Stimulated activated CD4-positive, alpha-beta T cell treated with anti-CD3 and anti-CD28 coated beads, Interleukin-15, amount 100 ng/mL, for 24 hours (primary cell): ENCODE measurements at places on chromosomes 12 and 14.

DNA sequence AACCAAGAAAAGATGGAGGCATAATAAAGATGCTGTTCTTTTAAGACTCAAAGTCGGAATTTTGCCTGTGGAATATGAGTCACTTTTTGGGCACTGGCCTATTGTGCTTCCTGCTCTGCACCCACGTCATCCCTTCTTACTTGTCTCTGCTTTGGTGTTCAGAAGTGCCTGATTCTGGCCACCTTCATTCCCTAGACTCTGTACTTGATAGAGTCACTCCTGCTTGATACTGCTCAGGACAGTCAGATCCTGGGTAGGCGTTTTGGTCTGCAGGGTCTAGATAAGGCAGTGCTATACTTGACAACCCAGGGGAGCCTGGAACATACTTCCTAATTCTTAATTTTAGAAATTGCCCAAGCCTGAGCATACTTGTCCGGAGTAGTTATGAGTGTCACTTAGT, 1.9 kb downstream of the LRRK2 start:
- DNase-seq, result no peak

DNA sequence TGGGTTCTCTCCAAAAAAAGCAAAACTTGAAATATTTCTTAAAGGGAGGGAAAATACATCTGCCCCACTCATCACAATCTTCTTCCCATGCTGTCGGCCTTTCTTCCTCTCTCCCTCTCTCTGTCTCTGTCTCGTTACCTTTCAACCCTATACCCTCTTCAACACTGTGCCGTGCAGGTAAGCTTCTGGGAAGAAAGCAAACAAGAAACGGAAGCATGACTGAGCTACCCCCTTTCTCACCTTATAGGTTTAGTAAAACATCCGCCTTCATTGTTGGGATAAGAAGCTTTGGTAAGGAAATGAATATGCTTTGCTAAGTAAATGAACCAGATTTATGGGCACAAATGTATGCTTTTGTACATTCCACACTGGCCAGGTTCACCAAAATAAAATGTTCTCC, 63.0 kb downstream of the TMEM30B start:
- no peak for DNase-seq

GRCh38 chr12:49026101-49026500, 7.5 kb upstream of the PRKAG1 start:
- DNase-seq, result no peak

GRCh38 chr12:39763071-39763889, 143.7 kb upstream of the ABCD2 start:
- no peak for DNase-seq

GRCh38 chr14:32648434-32648833, 290.2 kb upstream of the NPAS3 start:
- no peak for DNase-seq

GRCh38 chr12:124553862-124554428, 13.5 kb downstream of the NCOR2 start:
- DNase-seq, result no peak

DNA sequence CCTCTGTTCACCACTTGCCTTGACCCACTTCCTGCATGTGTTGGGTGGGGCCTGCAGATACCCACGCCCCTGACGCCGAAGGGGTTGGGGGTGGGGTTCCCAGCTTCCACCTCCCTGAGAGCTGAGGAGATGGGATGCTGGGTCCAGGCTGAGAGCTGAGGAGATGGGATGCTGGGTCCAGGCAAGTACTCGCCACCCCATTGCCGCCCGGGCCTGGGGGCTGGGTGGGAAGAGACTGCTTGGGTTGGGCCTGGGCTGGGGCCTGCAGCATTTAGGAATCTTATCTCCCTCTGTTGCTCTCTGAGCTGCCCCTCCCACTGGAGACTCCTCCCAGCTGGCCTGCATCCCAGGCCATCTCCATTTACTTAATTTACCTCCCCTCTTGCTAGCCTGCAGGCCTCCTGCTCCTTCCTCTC, 17.4 kb downstream of the TEAD4 start:
- no peak for DNase-seq

GRCh38 chr14:33634631-33635030, 316.2 kb downstream of the EGLN3 start:
- no peak for DNase-seq

DNA sequence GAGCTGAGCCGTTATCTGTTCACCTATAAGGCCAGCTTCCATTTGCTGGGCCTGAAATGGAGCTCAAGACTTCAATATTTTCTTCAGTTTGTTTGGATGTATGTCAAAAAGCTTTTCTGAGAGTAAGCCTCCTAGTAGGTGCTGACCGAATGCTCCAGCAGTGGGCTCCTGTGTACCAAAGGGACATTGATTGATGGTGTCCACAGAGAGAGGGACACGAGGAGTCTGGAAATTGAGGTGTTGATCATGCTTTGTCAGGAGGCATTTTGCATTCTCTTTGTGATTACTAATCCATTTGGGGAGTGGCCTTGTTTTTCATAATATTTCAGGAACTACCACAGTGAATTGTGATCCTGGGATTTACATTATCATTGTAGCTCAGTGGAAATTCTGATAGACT, 107.7 kb upstream of the SLC38A2 start:
- DNase-seq, result no peak

DNA sequence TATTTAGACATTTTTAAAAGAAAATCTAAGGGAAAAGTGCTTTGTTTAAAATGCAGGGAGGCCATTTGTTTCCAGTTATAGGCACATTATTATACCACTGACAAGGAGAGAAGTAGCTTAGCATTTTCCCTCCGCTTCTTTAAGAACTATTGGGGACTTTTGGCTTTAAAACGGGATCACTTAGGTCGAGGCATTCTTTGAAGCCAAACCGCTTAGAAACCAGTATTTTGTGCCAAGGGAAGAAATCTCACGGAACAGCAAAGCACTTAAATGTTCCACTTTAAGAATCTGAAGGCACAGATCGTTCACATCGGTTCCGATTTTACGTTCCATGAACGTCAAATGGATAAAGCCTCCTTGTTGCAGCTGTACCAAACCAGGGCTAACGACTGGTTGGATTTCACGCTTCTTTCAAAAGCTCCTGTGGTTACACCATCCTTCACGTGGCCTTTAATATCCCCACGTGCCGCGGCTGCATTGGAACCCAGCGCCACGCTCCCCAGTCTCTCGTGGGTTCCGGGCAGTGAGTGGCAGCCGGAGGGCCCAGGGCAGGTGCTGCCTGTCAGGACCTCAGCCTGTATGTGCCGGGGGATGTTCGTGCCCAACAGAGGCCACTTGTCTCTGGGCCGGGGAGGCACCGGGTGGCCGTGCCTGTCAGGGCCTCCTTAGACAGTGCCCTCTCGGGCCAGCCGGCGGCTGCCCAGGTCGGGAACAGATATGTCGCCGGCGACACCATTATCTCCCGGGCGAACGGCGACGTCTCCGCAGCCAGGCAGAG, 195.4 kb downstream of the KIF26A start:
- DNase-seq, result no peak

DNA sequence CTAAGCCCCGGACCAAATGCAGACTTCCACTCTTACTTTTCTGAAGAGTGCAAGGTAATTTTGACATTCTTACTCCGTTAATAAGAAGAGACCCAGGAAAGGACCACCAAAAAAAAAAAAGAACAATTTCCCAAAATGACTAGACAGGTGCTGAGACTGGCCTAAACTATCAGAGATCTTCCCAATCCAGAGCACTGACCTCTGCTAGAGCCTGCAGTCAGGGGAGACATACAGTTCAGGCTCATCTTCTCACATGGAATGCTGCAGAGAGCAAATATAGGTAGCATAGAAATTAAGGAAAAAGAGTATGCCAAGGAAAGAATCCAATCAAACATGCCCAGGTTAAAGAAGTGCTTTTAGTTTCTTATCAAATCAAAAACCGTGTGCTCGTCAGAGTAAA, 148.9 kb upstream of the SLCO1C1 start:
- no peak for DNase-seq

GRCh38 chr14:69559581-69560011, 15.1 kb downstream of the CCDC177 start:
- DNase-seq, result no peak

DNA sequence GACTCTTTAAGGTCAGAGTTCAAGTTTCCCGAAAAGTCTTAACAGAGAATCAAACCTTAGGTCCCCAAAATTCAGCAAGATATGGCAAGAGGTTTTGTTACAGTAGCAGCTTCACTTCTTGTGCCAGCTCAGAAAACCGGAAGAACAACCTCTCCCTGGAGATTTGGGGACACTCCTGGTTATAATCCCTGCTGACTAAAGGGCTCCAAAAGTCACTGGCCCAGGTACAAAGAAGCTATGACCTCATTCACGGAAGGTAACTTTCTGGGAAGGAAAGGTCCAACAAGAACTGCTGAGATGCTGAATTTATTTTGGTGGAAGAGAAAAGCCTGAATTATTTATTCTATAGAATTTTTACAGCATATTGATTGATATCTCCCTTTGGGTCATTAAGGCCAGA, 55.6 kb upstream of the DIO2 start:
- DNase-seq, result no peak

GRCh38 chr12:8887285-8887715, 27.0 kb upstream of the PHC1 start:
- DNase-seq, result no peak

- no peak for DNase-seq
These were observed 256.0 kb downstream of the PPFIA2 start for GRCh38 chr12:81502912-81503695.

DNA sequence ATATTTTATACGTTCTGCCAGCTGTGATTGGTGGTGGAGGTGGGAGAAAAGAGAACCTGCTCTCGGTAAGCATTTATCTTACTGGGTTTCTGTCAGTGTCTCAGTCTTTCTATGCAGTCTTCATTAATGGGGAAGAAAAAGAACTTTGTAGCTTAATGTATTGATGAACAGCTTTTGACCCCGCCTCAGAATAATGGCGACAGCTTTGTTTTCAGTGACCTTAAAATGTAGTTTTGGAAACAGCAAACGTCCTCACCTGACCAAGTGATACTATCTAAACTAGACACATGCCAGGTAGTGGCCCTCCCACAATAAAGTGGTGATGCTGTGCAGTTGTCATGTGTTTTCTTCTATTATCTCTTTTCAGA, 1.4 kb downstream of the DACT1 start:
- DNase-seq, result no peak

DNA sequence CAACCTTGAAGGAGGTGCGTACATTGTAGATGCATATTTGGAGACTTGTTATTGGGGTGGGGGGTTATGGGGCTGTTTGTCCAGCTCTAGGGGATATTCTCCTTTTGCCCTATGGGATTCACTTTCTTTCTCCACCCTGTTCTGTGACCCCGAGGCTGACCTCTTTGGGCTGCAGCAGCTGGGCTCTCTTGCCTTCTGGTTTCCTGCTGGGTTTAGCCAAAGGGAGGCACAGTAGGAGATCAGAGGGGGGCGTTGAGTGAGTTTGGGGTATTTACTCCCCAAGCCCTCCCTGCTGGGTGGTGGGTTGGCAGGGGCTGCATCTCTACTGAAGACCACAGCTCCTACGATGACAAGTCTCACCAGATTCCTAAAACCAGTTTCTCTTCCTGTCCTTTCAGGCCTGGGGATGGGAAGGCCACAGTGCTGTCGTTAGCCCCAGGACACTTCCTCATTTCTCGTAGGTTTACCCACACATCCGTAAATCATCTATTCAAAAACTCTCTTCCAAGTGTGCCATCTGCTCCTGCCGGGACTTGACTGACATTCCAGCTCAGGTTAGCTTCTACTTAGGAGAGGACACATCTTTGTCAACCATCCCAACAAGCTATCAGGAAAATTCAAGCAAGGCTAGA, 127.1 kb downstream of the TMEM30B start:
- DNase-seq, result no peak

DNA sequence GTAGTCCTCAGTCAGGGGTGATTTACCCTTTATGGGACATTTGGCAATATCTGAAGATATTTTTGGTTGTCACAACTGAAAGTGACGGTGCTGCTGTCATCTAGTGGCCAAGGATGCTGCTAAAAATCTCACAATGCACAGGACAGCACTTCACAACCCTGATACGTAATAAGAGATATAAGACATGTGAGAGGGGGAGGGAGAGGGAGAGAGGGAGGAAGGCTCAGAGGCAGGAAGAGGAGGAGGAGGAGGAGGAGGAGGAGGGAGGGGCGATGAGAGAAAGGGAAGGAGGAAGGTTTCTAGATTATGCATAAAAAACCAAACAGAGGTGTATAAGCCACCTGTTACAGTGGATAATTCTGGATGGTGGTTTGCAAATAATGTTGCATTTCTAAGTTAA, 14.3 kb downstream of the MYL2 start:
- DNase-seq, result peak; percentile 5

GRCh38 chr12:86735072-86735471, 478.9 kb upstream of the MGAT4C start:
- DNase-seq, result no peak

GRCh38 chr14:69708586-69709560, 58.1 kb upstream of the SRSF5 start:
- DNase-seq, result peak; percentile 48

DNA sequence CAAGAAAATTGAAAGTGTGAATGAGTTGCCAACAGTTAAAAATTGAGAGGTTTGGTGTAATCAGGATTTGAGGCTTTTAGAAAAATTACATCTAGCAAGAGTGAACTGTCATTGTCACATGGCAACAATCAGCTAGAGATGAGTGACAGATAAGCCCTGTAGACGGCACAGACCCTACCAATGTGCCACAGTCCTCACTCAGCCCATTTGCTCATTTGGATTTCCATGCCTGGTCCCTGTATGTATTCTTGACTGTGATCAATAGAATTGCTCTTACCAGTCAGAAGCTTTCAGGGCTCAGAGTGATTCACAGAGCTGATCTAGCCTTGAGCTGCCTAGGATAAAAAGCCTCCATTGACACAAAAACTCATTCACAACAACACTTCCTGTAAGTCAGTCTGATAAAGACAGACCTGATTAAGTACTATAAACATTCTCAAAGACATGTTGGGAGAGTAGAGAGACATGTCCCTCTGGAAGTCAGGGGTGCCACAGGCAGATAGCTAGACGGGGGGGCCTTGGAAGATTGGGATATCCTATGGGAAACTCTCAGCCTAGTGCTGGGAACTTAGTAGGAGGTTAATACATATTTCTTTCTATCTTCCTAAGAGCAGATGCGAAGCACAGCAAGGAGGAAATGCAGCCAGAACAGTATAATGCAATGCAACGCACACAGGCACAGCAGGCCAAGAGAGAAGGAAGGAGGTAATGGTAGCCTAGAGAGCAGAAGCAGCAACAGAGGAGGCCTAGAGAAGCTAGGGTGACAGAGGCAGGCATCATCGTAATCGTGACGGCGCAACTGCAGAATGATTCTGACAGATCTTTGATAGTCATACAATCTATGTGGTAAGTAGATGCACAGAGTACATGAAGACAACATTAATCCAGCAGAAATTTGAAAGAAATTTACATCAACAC, 2.0 kb upstream of the PELI2 start:
- DNase-seq, result no peak

DNA sequence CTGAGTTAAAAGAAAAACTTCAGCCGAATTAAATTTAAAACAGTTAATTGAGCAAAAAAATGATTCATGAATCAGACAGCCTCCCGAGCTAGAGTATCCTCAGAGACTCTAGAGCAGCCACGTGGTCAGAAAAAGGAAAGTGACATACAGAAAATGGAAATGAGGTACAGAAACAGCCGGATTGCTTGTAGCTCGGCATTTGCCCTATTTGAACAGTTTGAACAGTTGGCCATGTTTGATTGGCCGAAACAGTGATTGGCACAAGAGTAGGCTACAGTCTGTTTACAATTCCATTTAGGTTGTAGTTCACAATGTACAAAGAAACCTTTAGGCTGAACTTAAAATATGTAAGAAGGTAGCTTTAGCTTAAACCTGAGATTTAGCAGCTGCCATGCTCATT, 12.9 kb upstream of the OXA1L start:
- no peak for DNase-seq
